Activated CD4-positive, CD25-positive, alpha-beta regulatory T cell (primary cell): ENCODE measurements at places on chromosomes 4 and X.

DNA sequence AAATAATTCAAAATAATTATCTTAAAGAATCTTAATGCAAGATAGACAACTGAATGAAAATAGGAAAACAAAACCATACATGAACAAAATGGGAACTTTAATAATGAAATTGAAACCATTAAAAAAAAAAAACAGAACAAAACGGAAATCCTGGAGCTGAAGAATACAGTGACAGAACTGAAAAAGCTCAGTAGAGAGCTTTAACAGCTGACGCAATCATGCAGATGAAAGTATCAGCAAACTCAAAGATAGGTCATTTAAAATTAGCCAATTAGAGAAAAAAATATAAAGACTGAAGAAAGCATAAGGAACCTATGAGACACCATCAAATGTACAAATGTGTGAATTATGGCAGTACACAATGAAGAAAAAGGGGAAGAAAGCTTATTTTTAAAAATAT lies 18.8 kb downstream of the SLC25A31 start:
- no peak for DNase-seq

DNA sequence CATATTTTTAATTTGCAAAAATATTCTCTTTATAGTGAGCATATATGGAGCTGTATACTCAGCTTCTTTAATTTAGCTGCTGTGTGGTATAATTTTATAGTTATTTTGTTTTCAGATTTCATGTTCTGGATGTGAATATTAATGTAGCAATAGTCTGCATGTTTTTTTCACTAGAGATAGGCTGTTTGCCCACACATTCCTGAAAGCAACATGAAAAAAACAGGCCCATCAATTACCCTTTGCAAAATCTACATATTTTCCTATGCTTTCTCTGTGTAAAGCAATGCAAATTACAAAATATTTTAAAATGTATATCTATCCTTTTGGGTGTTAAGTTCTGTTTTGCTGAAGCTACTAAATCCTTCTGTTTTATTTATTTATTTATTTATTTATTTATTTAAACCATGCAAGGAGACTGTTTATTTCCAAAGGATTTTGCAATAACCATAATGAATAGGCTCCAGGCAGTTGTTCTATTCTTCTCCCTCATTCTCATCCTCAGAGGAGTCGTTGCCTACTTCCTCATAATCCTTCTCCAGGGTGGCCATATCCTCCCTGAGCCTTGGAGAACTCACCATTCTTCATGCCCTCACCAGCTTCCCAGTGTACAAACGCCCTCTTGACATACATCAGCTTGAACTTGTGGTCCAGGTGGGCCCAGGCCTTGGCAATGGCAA lies 277.1 kb downstream of the ANKRD50 start:
- no peak for DNase-seq

DNA sequence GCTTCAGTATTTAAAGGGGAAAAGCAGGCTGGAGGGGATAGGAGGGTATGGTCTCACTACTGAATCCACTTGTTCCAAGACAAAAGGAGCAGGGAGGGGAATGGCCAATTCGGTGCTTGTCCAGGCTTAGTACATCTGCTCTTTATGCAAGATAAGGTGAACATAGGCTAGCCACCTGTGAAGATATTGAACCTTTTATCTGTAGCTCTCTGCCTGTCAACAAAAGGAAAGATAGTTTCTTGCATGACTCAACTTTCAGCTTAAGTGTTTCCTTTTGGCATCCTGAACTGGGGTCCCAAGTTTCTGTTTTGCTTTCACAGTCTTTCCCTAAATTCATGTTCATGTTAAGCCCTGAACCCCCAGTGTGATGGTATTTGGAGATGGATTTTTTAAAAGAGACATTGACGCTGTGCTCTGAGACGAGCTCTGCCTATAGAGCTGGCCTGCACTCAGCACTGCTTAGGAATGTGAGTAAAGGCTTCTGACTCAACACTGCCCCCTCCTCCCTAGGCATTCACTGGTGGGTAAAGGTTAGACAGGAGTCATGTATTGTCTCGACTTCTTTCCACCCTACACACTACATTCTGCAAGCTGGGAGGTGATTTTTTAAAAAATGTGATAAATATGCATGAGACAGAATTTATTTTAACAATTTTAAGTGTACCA lies 28.2 kb downstream of the FAM149A start:
- DNase-seq: no peak

DNA sequence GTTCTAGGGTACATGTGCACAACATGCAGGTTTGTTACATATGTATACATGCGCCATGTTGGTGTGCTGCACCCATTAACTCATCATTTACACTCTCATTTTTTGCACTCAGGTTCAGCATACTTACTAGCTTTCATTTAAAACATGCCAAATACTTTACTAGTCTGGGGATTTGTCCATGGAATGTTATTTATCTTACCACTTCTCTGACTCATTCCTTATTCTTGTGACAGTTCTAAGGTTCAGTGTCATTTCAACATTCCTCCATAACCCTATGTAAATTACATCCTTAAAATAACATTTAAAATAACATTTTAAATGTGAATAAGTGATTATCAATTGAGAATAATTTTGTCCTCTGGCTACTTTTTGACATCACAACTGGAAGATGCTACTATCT lies 19.5 kb upstream of the SYTL5 start:
- no peak for DNase-seq

GRCh38 chr4:148693913-148694649 lies 251.9 kb upstream of the NR3C2 start:
- no peak for DNase-seq

DNA sequence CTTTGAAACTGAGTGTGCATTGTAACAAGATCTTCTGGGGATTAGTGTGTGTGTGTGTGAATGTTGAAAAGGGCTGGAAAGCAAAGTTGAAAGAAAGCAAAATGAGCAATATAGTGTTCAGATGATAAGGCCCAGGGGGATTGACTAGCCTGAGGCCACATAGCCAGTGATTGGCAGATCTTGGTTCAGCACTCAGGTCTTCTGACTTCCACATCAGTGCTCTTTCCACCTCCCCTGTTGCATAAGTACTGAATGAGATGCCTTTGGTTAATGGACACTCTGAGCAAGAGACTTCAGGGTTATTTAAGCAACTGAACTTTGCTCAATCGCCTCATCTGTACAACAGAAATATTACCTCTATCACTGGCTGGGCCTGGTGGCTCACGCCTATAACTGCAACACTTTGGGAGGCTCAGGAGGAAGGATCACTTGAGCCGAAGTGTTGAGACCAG lies 120.4 kb downstream of the TMEM164 start:
- no peak for DNase-seq

- no peak for DNase-seq
Measured at GRCh38 chr4:649751-650310, 24.2 kb downstream of the ATP5ME start.
